ENCODE measurements at places on chromosomes 1 and 21. TPM values are rescaled to one million over a fixed set of nuclear protein-coding genes. Genes with fewer than 3 reads are reported as not detected.

- no peak for DNase-seq
Observed at GRCh38 chr21:14573244-14573643, 27.1 kb upstream of the SAMSN1 start.

- DNase-seq: no peak
Observed at GRCh38 chr1:27934818-27935549, at the start of gene SMPDL3B. Gene SMPDL3B, plus strand, starts transcription at chr1:27935000. Its CDS starts 184 bp downstream, at chr1:27935184.

The SPRR2G gene
- total RNA-seq: not detected

DNA sequence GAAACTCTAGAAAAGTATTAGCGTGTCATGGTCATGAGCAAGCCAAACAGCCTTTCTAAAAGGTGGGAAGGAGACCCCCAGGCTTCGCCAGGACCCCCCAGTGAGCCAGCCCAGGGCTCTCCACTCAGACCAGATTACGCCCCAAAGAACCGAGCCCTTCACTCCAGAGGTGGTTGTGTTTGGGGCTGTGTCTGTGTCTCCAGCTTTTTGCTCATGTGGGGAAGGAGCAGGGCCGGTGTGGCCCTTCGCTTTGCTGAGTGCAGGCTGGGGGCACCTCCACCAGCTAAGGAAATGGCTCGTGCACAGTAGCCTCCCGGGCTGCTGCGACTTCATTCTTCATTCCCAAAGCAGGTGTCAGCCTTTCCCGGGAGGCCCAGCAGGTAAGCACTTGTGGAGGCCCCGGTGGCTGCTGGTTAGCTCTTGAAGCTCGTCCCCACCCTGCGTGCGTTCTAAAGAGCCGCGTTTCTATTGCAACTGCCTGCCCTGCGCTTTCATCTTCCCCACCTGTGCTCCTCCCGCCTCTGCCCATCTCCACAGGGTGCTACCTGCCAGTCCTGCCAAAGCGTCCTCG is 531 bp downstream of the TSPEAR start:
- no peak for DNase-seq

DNA sequence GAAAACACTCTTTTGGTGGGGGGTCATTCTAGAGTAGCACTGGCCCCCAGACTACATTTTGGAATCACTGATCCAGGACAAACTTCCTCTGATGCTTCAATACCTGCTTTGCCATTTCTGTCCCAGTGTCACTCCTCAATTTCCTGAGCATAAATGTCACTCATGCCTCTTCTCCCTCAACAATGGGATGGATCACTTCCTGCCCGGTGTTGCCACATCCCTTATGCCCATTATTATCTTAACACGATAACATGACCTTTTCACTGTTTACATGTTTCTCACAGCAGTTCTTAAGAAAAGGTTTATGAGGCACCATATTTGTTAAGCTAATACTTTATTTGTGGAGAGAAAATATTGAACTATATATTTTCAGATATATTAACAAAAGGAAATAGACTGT is 3.9 kb upstream of the ITLN1 start:
- no peak for DNase-seq

The OPTC gene
- total RNA-seq: not detected

The FAM72C gene
- total RNA-seq: not detected

DNA sequence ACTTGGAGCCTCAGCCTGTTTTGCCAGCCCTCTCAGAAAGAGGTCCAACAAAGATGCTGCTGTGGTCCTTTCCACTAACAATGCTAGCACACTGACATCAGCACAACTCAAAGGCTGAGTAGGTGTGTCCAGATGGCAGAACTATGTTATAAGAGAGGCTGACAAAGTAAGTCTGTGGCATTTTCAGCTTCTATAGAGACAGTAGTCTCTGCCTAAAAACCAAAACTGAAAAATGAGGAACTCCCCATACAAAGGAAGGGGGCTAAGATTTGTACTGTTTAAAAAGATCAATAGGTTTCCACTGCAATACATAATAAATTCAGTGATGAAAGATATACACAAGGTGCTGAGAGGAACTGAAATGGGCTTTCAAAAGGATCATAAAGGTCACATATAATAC is 12.3 kb downstream of the ERO1B start:
- DNase-seq: no peak

DNA sequence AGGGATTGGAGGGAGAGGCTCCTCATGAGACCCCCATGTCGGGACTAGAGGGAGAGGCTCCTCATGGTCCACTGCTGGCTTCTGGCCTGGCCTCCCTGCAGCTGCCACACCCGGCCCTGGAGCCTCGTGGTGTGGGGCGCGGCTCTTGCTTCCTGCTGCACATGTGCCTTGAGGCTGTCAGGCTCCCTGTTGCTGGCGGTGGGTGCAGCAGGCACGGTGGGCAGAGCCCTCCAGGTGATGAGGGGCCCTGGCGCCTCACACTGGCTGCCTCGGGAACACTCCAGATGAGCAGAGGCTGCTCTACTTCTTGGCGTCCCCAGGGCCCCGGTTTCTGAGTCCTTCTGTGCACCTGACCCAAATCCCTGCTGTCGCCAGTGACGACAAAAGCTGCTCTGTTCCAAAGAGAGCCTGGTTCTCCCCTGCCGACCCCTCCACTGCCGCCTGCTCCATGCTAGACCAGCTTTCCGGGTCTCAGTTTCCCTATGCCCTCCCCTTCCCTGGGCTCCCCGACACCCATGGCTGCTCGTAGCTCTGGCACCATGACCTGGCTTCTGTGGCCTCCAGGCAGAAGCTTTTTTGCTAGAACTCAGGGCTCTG is 9.7 kb upstream of the ATAD3B start:
- DNase-seq: no peak

DNA sequence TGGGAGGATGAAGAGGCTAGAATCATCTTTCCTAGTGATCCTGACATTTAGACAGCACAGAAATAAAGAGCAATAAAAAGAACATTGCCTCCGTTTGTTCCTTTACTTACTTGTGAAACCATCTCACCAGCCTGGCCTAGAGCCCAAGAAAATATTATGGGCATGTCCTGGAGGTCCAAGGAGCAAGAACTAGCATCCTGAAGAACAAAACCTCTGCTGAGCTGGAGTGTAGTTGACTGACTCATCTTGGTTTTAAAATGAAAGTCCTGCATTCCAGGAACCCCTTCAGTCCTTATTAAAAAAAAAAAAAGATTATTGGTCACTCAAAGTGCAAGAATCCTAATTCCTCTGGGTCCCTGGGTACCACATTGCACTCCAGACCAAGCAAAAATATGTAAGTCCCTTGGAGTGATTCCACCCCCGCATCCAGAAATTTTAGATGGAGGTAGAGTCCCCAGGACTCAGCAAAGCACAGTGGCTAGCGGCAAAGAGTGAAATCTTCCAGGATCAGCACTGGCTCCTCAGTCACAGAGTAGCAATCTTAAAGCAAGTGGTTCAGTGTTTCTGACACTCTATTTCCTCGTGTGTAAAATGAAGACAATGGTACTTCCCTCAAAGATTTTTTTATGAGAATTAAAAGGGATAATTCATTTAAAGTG is 7.0 kb downstream of the SMCP start:
- no peak for DNase-seq

GRCh38 chr1:6785318-6785727 is at the start of gene CAMTA1:
Gene CAMTA1, plus strand, starts transcription at chr1:6785454. Its CDS starts 77 bp downstream, at chr1:6785531.
- DNase-seq: no peak

The SFN gene
- 0.46 TPM for total RNA-seq

The OR2L5 gene
- not detected for total RNA-seq

The PGBD5 gene
- total RNA-seq: not detected

GRCh38 chr1:116743535-116743934 is 10.7 kb upstream of the CD2 start:
- DNase-seq: no peak

- DNase-seq: no peak
Observed at GRCh38 chr1:38587766-38588165, 271.8 kb downstream of the RRAGC start.

The GNPAT gene
- total RNA-seq: 49.0 TPM

DNA sequence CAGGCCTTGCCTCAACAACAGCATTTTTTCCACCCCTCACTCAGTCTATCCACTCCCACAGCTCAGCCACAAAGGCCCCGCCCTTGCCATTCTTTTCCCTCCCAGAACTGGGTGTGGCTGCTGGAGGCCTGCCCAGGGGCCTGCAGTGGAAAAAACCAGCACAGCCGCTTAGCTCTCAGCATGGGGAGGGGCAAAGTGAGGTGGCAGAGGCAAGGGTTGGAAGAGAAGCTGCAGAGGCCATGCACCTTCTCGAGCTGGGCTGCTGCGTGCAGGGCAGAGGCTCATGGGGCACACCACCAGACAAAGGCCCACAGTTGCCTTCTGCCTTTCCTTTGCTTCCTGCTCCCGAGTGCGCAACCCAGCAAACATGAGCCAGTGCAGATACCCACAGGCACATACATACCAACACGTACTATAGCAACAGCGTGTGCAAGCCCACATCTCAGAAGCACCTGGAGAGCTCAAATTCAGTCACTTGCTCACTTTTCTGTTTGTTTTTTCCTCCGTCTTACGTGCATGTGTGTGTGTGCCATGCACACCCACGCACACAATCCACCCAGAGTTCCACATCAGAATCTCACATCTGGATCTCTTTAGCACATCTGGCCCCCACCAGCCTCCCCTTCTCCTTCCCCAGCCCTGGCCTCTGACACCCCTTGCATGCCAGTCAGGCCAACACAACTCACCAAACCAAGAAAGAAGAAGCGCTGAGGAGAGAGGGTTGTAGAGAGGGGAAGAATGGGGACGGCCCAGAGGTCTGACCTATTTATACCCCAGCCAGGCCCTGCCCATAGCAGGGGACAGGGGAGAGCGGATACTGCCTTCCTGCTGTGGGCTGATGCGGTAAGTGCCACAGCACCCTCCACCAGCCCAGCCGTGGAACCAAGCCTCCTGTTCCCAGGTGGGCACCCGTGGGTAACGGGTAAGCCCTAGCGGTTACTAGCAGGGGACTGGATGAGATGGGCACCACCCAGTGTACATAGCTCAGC is at the start of gene S100A4:
S100A4 (minus strand) TSS at position 740 of the 989 bp plus-strand sequence. CDS start 1,012 bp downstream, outside the sequence.
- peak; percentile 55 for DNase-seq

Measured in B cell (primary cell).